ENCODE measurements at places on chromosomes 7 and 10.

GRCh38 chr7:92769394-92769699 lies 67.0 kb downstream of the CDK6 start:
- no peak for DNase-seq

DNA sequence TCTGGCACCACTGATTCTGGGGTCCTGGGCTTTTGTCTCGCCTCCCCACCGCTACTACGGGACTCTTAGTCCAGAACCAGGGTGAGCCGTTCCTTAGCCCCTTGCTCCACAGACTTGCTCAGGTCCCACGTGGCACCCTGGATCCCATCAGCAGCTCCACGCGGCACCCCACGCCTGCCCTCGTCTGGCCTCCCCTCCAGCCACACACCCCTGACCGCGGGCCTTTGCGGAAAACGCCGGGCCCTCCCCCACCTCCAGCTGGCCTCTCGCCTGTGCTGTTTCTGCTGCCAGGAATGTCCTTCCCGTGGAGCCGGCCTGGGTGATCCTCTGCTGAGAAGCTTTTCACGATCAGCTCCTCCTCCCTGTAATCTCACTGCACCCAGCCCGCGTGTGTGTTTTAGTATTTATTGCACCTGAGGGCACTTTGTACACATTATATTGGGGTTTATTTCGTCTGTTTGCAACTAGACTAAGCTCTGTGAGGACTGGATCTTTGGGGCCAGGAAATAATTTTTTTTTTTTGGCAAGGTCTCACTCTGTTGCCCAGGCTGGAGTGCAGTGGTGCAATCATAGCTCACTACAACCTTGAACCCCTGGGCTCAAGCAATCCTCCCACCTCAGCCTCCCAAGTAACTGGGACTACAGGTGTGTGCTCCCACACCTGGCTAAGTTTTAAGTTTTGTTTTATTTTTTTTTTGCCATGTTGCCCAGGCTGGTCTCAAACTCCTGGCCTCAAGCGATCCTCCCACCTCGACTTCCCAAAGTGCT lies 10.5 kb upstream of the TTYH3 start:
- peak; percentile 74 for DNase-seq

DNA sequence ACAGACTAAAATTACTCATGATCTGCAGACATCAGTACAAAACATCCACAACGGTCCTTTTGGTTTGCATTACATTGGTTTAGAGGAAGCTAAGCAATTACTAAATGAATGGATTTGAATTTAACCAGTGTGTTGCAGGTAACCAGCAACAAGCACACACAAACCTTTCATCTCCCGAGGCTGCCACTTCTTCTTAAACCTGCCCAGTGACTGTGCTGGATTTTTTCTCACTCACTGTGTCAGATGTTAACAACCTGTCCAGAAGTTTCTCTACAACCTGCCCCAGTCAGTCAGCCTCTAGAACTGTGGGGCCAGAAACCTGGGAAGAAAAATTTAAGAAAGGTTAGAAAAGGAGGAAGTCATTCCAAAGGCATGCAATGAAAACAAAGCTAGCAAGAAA lies 2.4 kb upstream of the MEOX2 start:
- DNase-seq = no peak

GRCh38 chr10:83677795-83678194 lies 461.5 kb upstream of the GHITM start:
- DNase-seq = no peak

GRCh38 chr7:101085162-101085964 lies at the start of gene TRIM56:
Gene TRIM56 (plus strand): TSS chr7:101085481. CDS start chr7:101087313, 1,832 bp downstream.
- peak; percentile 92 for DNase-seq

- DNase-seq = no peak
Measured at GRCh38 chr7:114450431-114450830, 35.8 kb downstream of the FOXP2 start.

DNA sequence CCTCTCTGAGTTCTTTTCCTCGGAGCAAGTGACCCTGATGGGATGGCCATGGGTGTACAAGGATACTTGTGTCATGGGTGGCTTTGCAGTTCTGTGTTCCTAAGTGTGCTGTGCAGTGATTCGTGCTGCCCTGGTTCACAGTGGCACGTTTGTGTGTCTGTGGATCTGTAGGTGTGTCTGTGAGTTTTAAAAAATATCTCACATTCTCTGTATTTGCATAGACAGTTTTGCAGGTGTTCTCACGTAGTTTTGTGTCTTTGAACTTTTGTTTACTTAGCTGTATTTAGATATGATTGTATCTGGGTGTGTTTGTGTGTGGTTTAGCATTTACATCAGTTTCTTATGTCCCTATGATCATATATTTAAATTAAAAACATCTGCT lies 3.7 kb downstream of the ZNF775 start:
- DNase-seq = no peak

DNA sequence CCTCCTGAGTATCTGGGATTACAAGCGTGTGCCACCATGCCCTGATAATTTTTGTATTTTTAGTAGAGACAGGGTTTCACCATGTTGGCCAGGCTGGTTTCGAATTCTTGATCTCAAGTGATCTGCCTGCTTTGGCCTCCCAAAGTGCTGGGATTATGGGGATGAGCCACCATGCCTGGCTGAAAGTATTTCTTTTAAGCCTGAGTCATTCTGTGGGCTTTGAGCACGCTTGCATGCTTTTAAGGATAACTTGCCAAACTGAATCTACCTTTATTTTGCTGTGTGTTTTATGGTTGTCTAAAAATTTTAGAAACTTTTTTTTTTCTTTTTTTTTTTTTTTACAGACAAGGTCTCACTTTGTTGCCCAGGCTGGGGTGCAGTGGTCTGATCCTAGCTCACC lies 33.2 kb downstream of the CNNM2 start:
- no peak for DNase-seq

DNA sequence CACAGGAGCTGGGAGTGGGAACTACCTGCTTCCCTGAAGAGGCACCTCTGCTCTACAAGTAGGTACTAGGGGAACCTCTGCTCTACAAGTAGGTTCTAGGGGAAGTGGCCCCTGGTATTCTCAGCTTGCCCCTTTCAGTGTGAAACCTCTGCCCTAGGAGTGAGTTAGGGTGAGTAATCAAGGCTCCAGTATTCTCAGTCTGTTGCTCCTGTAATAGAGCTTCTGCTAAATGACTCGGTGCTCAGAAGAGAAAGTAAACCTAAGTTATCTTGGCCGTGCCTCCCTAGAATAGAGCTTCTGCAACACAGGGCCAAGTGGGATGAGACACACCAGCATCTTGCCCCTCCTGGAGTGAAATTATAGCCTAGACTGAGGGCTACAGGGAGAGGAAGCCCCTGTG lies 13.4 kb upstream of the RASSF4 start:
- no peak for DNase-seq

DNA sequence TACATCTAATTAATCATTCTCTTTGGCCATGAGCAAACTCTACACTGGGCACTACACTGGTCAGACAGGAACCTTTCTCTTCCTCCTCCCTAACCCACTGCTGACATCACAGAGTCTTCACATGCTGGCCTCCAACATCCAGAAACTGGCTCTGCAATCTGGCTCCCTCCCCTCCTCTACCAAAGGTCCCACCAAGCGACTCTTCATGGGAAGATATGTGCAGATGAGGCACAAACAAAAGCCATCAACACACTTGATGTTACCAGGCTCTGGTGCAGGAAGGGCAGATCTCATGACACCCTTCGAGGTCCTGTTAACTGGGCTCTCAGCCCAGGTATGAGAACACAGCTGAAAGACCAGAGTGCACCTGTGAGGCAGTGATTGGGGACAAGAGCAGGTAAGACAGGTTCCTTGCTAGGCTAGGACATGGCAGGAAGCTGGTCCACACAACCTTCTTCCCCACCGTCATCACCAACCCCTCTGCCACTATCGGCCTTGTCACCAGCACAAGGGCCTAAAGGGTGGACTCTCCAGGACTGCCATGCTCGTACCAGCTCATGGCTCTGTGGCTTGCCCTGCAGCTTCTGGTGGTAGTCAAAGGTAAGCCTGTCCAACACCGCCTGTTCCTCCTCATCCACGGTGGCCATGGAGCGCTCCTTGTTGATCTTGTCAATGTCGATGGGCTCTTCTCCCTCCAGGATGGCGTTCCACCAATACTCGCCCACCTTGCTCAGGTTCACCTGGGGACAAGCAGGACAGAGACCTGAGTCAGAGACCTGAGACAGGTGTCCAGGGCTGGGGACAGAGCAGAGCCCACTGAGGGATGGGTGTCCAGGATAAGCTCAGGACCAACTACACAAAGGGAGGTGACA lies 66.6 kb upstream of the CAMK2B start:
- no peak for DNase-seq

GRCh38 chr10:113347508-113347907 lies 205.3 kb upstream of the HABP2 start:
- DNase-seq = peak; percentile 29

- peak; percentile 49 for DNase-seq
Measured at GRCh38 chr7:44307301-44307900, 18.0 kb downstream of the CAMK2B start.

GRCh38 chr10:113681533-113682470 lies 2.1 kb downstream of the CASP7 start:
- no peak for DNase-seq

DNA sequence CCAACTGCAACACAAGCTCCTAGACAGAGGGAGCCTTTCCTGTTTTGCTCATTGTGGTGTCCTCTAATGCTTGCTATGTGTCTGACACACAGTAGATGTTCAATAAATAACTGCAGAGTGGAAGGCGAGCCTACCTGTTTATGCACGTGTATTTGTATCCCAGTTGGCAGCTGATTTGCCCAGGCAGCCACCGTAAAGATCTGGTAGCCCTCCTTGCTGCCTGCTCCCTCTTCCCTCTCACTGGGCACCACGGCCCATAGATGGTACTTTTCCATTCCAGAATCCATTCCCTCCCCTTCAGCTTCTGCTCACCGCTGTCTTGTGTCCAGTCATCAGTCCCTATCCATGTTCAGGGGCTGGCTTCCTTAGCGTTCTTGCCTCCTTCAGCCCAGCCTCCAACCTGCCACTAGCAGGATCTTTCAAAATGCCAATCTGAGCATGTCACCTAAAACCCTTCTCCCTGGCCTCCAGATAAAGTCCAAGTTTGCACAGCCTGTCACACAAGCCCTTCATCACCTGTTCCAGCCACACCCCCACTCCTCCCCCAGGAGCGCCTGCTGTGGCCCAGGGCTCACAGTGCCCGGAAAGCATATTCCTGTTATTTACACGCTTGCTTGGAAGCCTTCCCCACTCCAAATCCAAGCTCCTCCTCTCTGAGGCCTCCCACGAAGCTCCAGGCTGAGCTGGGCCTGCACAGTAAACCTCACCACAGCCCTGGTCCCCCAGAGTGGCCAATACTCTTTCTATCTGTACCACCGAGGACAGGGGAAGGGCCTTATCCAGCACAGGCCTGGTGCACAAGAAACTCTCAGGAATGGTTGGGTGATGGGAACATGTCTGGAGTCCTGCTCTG lies 21.0 kb downstream of the ZCCHC24 start:
- peak; percentile 51 for DNase-seq

DNA sequence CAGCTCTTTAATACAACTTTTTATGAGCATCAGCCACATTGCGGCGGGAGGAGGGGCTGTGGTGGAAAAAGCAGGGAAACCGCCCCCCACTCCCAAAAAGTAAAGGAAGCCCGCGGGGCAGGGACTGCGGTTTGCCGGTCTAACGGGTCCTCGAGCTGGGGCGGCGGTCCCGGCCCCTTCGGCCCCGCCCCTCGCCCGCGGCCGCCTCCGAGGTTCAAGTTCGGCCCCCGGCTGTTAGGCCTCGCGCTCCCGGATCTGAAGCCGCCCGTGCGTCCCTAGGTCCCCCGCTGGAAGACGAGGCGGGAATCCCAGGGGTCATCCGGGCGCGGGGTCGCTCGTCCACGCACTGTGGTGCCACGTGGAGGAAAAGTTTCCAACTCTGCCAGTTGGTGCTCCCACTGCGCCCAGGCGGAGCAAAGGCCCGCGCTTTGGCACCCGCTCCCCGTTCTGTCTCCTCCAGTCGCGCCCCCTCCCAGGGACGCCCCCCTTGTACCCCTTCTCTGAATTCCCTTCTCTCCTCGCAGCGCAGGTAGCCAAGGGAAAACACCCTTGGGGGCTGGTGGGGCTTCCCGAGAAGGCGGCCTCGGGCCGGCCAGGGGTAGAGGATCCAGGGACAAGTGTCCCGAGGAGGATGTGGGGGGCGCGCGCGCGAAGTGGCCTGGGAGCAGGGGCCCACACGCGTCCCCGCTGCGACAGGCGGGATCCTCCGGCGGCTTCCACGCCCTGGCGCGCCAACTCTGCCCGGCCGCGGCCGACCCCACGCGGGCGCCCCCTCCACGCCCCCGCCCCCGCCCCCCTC lies 798 bp upstream of the AUTS2 start:
- peak; percentile 69 for DNase-seq

DNA sequence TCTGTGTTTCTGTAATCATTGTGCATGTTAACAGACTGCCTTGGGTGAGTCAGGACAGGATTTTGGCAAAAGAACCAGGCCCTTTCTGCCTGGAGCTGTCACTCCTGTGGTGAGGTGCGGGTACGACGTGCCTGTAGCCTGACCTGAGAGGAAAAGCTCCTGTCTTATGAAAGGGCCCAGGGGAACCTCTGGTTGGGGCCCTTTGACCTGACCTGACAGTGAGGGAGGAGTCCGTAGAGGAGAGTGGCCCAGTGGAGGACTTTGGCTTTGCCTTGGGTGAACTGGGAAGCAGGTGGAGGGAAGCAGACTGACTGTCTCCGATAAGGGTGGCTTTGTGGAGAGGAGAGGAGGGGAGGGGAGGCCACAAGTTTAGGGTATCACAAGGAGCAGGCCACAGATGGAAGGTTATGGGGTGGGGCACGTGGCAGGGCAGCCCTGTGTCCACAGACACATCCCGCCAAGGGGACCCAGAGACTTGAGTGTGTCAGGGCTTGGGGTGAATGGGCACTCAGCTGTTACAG lies 6.9 kb downstream of the PFKP start:
- no peak for DNase-seq

DNA sequence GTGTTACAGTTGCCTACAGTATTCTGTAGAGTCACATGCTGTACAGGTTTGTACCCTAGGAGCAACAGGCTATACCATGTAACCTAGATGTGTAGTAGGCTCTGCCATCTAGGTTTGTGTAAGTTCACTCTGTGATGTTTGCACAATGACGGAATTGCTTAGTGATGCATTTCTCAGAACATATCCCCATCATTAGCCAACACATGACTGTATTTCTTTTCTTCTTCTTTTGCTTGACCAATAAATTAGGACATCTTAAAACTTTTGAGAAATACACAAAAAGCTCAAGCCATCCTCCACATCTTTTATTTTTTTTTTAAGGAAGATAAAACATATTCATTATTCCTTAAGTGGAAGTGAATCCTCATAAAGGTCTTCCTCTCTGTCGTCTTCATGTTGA lies 5.4 kb upstream of the PFKFB3 start:
- no peak for DNase-seq

DNA sequence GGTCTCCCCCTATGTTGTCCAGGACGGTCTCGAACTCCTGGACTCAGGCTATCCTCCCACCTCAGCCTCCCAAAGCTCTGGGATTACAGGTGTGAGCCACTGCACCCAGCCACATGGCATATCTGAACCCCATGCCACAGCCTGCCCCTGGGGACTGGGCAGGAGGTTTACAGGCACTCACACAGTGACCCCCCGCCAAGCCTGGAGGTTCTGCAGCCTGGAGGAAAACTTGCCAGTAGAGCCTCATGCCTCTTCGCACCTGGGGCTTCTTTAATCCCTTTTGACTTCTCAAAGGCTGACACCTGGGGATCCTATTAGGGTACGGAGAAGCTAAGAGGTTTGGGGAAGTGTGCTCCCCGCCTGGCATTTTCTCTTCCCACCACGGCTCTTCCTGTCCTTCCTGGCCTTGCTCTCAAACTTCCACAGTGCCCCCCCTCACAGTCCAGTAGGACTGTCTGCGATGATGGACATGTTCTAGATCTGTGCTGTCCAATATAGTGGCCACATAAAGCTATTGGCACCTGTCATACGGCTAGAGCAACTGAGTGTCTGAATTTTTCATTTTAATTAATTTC lies 11.4 kb upstream of the KCP start:
- DNase-seq = no peak
